Occipital lobe (tissue), 3 donors: ENCODE measurements at places on chromosomes 7 and 10. TPM values are rescaled to one million over a fixed set of nuclear protein-coding genes. Genes with fewer than 3 reads are reported as not detected.

Gene SLC13A1
- total RNA-seq: not detected

Gene DENND2A
- total RNA-seq: 16.4 TPM

DNA sequence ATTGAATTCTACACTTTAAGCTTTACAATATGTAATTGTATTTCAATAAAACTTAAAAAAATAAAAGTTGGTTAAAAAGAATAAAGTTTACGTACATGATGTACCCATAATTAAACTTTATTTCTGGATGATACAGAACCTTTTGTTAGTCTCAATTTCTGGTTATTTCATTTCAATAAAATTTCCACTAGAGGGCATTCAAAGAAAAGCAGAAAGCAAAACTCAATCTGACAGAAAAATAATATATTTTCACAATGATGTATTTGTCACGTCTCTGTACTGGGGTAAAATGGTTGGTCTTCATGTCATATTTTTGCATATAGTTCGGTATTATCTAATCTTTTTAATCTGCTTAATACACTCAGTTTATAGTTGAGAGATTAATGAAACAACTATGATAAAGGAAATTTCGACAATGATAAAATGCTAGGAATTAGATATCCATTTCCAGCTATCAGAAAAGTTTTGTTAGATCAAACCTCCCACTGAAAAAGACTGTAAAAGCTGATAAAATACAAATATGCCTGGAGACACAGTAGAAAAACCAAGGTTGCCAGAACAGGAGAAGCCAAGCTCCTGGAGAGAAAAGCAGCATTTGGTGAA is 27.4 kb downstream of the ASZ1 start:
- no peak for DNase-seq

DNA sequence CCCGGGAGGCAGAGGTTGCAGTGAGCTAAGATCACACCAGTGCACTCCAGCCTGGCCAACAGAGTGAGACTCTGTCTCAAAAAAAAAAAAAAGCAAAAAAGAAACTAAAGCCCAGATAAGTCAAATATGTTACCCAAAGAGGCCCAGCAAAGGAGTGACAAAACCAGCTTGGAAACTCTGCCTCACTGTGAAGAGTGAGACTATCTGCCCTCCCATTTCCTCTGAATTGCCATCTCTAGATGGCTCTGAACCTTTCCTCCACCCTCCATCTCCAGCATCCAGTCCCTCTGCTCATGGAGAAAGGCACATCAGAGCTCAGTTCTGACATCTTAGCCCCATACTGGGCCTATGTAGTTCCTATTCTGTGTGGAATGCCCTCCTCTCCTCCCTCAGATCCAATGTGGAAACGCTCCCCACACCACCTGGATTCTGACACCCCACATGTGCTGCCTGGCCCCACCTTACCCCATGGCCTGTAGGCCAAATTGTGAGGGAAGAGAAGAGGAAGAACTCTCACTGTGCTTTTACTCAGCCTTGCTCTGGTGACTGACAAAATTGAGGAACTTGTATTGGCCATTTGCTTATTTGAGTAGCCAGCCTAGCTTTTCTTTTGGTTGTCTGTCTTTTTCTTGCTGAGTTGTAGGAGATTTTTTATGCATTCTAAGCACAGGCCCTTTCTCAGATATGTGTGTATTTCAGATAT is 18.0 kb upstream of the NUDCD3 start:
- no peak for DNase-seq

DNA sequence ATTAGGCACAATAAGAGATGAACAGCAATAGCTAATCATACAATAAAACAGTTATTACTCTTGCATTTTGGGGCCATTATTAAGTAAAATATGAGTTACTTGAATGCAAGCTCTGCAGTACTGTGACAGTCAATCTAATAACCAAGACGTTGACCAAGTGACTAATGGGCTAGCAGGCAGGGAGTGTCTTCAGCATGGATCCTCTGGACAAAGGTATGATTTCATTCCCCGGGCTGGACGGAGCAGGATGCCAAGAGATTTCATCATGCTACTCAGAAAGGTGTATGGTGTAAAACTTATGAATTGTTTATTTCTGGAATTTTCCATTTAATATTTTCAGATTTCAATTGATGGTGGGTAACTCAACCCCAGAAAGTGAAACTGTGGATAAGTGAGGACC is 80.9 kb downstream of the SHH start:
- no peak for DNase-seq

DNA sequence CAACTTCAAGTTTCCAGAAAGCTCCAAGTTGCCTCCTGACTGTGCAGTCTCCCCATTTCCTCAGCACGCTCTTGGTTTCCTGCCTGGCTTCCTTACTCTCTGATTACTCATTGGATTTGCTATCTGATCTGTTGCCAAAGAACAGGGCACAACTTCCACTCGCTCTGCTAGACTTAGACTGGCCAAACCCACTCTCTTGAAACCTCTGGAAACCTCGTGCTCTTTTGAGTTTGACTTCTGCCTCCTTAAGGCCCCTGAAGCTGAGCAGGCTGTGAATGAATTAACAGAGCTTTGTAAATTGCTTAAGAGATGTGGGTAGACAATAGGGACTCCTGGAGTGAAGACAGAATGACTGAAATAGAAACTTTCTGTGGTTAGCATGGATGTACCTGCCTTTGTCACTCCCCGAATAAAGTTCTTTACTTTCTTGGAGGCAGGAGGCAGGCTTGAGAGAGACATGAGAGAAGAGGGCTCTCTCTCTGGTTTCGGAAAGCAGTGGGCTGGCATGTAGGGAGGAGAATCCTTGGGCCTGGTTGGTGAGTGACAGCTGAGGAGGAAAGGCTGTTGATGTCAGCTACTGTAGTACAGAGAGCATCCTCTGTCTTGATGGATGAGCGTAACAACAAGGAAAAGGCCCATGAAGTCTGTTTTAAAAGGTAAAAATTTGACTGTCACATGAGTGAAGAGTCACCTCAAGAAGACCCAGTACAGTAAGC is 70.8 kb downstream of the CHN2 start:
- no peak for DNase-seq

- DNase-seq: no peak
Measured at GRCh38 chr7:117325836-117326235, 3.0 kb upstream of the WNT2 start.

DNA sequence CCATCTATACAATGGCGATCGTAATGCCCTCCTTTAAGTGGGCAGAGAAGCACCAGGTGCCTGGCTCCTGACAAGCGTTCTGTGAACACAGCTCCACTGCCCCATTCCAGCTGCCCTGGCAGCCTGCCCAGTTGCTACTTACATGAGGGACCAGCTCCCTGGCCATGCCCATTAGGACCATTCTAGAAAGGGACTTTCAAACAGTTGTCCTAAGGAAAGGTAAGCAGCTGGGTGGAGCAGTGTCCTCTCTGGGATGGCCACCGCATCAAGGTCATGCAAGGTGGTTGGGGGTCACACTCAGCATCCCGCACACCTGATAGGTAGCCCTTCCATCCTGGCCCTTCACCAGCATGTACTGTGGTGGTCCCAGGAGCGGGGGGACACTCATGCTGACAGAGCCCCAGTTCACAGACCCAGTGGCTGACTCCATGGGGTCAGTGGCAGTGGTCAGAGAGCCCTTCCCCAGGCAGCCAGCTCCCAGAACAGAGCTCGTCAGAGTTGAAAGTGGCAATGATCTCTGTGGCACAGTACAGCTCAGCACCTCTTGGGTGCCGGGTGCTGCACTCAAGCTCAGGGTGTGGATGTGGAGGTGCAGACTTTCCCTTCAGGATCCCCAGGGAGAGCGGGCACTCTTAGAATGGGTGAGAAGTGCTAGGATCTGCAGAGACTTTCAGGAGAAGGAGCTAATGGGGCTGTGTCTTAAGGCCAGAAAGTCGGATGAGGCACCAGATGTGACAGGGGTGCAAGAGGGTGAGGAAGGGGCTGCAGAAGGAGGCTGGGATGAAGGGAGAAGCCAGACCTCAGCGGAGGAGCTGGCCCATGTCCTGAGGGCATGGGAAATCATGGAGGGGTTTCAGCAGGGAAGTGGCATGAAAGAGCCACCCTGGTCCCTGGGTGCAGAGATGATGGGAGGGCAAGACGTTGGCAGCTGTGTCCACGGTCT is 10.9 kb downstream of the MMRN2 start:
- no peak for DNase-seq

- DNase-seq: no peak
Measured at GRCh38 chr10:519055-519715, 170.3 kb downstream of the DIP2C start.
